ENCODE measurements at places on chromosomes 2 and 18. TPM values are rescaled to one million over a fixed set of nuclear protein-coding genes. Genes with fewer than 3 reads are reported as not detected.

Gene RTP5
- total RNA-seq = not detected

Gene CYP27A1
- 5.8 TPM for total RNA-seq

Gene CYRIA
- total RNA-seq = 27.4 TPM

Gene TRAPPC12
- 43.8 TPM for total RNA-seq

Gene SERPINB7
- total RNA-seq = not detected

Gene POTEJ
- total RNA-seq = 0.09 TPM

Gene SYT4
- total RNA-seq = not detected

Gene GLI2
- total RNA-seq = 0.38 TPM

Gene MC2R
- total RNA-seq = not detected

Gene FAHD2B
- 5.8 TPM for total RNA-seq

Gene MYO3B
- not detected for total RNA-seq

Gene SERPINB12
- not detected for total RNA-seq

Gene SKOR2
- not detected for total RNA-seq

Gene RASGRP3
- 8.4 TPM for total RNA-seq

Gene HMSD
- total RNA-seq = not detected

Gene CAD
- total RNA-seq = 46.6 TPM

Gene NBEAL1
- total RNA-seq = 15.3 TPM

Gene LONRF2
- total RNA-seq = under 0.01 TPM

Gene LRRC30
- not detected for total RNA-seq

Gene NDUFB3
- 116 TPM for total RNA-seq

Gene RNASEH1
- 29.9 TPM for total RNA-seq

Gene SERPINB11
- not detected for total RNA-seq

Gene CNTNAP5
- 0.09 TPM for total RNA-seq

Gene CFAP65
- under 0.01 TPM for total RNA-seq

Gene SPR
- total RNA-seq = 46.5 TPM

Gene EHD3
- 5.9 TPM for total RNA-seq

Gene TRIM43
- not detected for total RNA-seq

Gene KIAA2012
- total RNA-seq = not detected

Gene OR6B2
- not detected for total RNA-seq

Gene LCT
- total RNA-seq = not detected

Gene SULT1C2
- not detected for total RNA-seq

Gene KYNU
- not detected for total RNA-seq

Gene ALPI
- total RNA-seq = not detected

Gene NOL4
- under 0.01 TPM for total RNA-seq

Gene APCDD1
- total RNA-seq = under 0.01 TPM
